Activated CD4-positive, alpha-beta T cell treated with anti-CD3 and anti-CD28 coated beads, Interleukin-2, amount 10 ng/mL, durations not matched to agents 24 days and 14 days (primary cell): ENCODE measurements at places on chromosomes 12 and 14. TPM values are rescaled to one million over a fixed set of nuclear protein-coding genes. Genes with fewer than 3 reads are reported as not detected.

The SERPINA4 gene
- not detected in 2 replicates for total RNA-seq

The CD4 gene
- 264 and 271 TPM in 2 replicates for total RNA-seq

The ZNF641 gene
- total RNA-seq, result 6.7 and 7.6 TPM in 2 replicates

The KRT78 gene
- not detected in 2 replicates for total RNA-seq

The KRT82 gene
- not detected in 2 replicates for total RNA-seq

The TNFAIP2 gene
- total RNA-seq, result 0.37 and 0.50 TPM in 2 replicates

The ABCC9 gene
- total RNA-seq, result 0.02 TPM in 1 of 2 replicates, not detected in the other

The KCNH3 gene
- total RNA-seq, result 1.5 and 2.1 TPM in 2 replicates

The PTMS gene
- 245 and 267 TPM in 2 replicates for total RNA-seq

The NFATC4 gene
- not detected in 2 replicates for total RNA-seq

The TAS2R20 gene
- 2.0 and 2.1 TPM in 2 replicates for total RNA-seq

The SENP1 gene
- total RNA-seq, result 55.4 and 58.6 TPM in 2 replicates

The TEX52 gene
- total RNA-seq, result 0.17 TPM in 1 of 2 replicates, not detected in the other
